ENCODE measurements at places on chromosomes 7 and 10.

GRCh38 chr7:73702665-73703064, 16.8 kb downstream of the STX1A start:
- no peak for DNase-seq

DNA sequence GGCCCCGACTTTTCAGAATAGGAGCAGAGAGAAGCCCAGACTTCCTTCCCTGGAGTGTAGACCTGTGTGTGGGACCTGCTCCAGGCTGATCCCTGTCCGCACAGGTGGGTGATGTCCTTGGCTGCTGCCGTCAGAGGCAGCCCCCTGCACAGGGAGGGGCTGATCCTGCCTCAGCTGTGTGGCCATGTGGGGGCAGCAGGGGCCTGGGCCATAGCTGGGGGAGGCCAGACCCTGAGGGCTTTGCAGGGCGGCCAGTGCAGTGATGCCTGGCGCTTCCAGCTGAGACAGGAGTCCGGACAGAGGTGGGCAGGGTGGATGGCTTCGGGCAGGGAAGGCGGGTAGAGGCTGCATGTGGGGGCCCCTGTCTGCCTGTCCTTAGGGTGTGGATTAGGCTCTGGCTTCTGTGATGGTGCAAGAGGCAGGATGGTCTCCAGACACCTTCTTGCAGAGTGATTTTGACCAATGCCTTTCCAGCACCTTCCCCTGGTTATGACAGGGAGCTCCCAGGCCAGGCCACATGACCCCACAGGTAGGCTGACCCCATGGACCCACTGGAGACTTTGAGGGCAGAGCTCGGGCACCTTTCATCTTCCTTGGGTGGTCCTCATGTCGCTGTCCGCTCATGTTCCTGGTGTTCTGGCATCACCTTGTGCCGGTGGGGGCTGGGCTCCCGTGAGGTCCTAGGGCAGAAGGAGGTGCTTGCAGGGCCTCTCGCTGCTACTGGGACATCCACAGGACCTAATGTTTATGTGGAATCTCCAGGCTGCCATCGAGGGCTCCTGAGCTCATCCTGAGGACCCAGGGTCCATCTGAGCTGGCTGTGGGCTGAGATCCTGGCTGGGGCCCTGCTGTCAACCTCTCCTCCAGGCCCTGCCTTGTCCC, 141.5 kb downstream of the ADCY1 start:
- no peak for DNase-seq

GRCh38 chr10:62459072-62459471, 84.9 kb downstream of the ZNF365 start:
- no peak for DNase-seq

DNA sequence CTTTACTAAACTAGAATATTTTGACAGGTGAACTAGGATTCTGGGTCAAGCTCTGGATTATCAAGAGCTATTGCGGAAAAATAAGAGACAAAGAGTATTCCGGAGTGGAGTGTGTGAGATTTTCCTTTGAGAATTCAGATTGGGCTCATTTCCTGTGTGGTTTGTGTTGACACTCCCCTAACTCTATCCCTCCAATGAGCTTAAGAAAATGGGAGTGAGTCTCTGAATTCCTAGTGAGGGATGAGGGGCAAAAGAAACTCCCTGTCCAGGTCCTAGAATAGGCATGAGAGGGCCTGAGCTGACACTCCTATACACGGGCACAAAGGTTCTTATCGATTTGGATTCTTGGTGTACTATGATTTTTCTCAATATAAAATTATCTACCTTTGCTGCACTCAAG, 10.2 kb downstream of the KLF14 start:
- DNase-seq = no peak

Data from activated naive CD8-positive, alpha-beta T cell treated with anti-CD3 and anti-CD28 coated beads, Interleukin-2, amount 10 ng/mL, durations not matched to agents 7 days and 5 days (primary cell).